ENCODE measurements at places on chromosomes 11 and 22. TPM values are rescaled to one million over a fixed set of nuclear protein-coding genes. Genes with fewer than 3 reads are reported as not detected.

NRXN2 gene
- 1.3 TPM for total RNA-seq

SDHAF2 gene
- total RNA-seq: 25.2 TPM

CLMP gene
- total RNA-seq: 10.1 TPM

DSCAML1 gene
- total RNA-seq: 1.6 TPM

SMTNL1 gene
- total RNA-seq: not detected

ARHGAP8 gene
- 12.2 TPM for total RNA-seq

HPX gene
- 1.3 TPM for total RNA-seq

SAA1 gene
- 24.1 TPM for total RNA-seq

DNA sequence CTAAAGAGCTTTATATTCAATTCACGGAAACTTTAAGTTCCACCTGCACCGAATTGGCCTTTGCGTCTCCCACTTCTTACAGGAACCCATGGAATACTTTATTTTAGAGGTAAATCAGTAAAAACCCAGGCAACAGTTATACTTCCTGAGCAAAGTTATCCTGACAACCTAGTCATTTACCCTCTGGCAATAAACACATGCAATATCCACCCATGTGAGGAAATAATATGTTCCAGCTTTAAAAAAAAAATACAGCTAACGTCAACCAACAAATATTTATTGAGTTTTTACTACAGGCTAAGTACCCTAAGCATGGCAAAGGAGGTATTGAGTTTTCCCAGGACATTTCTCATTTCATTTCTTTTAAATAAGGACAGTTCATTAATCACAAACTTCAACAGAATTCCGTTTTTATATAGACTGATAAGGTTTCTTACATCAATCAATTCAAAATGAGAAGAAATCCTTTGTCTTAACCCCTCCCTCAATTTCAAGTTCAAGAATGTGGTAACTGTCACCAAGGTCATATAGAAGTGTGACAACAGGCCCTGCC, 38.3 kb upstream of the CCDC34 start:
- no peaks in the 10 kb centered on the region for H3K27me3 ChIP-seq
- H3K36me3 ChIP-seq: no peaks in the 10 kb centered on the region
- H3K27ac ChIP-seq: peak overlapping the region; percentile 41
- DNase-seq: no peak

- DNase-seq: no peak
- no peak overlapping the region for H3K27ac ChIP-seq
- H3K4me1 ChIP-seq: no peaks in the 10 kb centered on the region
- no peak overlapping the region for H3K4me3 ChIP-seq
- H3K27me3 ChIP-seq: no peaks in the 10 kb centered on the region
These were observed 68.3 kb upstream of the POU2AF2 start for GRCh38 chr11:111177037-111177871.

- H3K27me3 ChIP-seq: no peaks in the 10 kb centered on the region
- no peak overlapping the region for H3K4me3 ChIP-seq
- H3K36me3 ChIP-seq: no peaks in the 10 kb centered on the region
- DNase-seq: no peak
These were observed 5.7 kb downstream of the LTBP3 start for GRCh38 chr11:65552388-65552951.

DNA sequence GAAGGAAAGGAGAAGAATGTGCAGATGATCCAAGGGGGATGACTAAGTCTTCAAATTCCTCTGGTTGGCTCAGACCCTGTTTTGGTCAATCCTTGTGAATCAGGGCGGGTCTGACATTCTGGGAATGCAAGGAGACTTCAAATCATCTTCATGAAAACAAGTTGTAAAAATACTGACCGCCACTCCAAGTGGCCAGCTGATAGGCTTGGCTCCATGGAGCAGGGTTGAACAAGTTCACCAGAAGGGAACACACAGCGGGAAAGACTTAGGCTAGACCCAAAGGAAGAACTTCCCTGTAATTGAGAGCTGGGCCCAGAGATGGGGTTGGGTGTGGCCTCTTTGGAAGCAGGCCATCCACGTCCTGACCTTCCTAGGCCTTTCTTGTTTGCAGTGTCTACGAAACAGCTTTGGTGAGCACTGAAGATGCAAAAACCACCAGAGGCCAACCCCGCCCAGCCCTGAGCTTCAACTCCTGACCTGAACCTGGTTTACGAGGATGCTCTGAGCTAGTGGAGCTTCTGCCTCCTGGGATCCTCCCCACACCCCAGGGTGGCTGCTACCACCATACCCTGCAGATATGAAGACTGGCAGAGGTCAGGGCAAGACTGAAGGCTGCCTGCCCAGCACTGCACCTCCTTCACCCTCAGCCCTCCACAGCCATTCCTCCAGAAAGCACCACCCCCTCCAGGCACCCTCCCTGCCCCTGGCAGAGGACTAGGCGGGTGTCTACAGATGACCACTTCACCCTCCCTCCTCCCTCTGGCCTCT, 26.1 kb downstream of the GDPD5 start:
- DNase-seq: no peak
- peaks cover 6% of the 10 kb centered on the region for H3K4me1 ChIP-seq
- H3K4me3 ChIP-seq: no peak overlapping the region
- no peaks in the 10 kb centered on the region for H3K27me3 ChIP-seq

DNA sequence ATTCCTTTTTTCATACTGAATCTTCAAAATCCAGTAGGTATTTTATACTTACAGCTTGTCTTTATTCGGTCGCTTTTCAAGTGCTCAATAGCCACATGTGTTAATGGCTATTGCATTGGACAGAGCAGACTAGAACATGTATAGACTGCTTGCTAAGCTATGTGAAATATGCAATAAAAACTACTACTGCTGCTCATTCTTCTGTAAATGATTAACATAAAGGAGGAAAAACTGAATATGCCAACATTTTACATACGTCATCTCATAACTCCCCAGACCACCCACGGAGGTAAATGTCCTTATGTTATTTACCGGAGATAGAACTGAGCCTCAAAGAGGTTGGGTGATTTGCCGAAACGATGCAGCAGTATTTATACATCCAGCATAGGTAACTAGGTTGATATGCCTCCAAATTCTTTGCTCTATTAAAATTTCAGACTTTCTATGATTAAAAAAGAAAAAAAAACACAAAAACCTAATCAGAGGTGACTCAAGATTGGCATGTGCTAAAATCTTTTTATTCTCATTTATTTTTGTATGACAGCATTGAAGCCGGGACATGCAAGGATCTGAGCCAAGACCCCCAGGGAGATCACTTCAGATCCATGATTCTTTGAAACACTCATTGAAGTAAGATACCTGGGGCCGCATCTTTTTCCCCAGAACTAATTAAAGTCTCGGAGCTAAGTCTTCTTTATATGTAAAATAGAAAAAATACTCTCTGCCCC, 78.5 kb upstream of the OR5AK2 start:
- peak overlapping the region; percentile 37 for H3K27ac ChIP-seq
- no peak overlapping the region for H3K4me3 ChIP-seq
- DNase-seq: no peak
- no peaks in the 10 kb centered on the region for H3K4me1 ChIP-seq
- no peaks in the 10 kb centered on the region for H3K27me3 ChIP-seq

DNA sequence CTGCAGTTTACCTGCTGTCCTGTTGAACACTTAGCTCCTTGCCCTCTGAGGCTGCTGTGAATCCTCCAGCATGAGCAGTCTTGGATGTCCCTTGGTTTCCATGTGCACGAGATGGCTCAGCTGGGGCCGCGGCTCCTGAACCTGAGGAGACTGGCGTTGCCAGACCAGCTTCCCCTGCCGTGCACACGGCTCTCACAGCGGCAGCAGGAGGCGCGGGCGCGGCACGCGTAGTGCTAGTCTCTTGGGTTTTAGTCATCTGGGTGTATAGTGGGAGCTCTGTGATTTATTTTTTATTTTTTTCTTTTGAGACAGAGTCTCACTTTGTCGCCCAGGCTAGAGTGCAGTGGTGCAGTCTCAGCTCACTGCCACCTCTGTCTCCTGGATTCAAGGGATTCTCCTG, 54.8 kb downstream of the MUC6 start:
- H3K27me3 ChIP-seq: no peaks in the 10 kb centered on the region
- no peak overlapping the region for H3K4me3 ChIP-seq
- no peak overlapping the region for H3K27ac ChIP-seq
- DNase-seq: no peak

DNA sequence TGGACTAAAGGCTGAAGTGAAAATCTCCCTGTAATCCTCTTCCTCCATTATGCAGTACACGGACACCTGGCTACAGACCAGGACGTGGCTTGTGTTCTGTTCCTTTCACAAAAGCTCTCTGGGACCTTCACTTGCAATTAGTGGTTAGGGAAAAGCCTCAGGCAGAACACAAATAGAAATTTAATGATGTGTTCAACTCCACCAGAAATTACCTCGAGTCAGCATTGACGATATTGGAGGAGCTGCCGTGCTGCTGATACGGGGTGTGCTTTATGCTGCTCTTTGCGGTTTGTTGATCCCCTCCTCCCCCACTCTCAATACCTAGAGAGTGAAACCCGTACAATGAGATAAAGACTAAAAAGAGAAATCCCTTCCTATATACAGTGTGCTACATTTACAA, 48.9 kb downstream of the POLD3 start:
- H3K27me3 ChIP-seq: no peaks in the 10 kb centered on the region
- no peak overlapping the region for H3K4me3 ChIP-seq
- H3K4me1 ChIP-seq: no peaks in the 10 kb centered on the region
